ENCODE measurements at places on chromosomes 12 and 14.

DNA sequence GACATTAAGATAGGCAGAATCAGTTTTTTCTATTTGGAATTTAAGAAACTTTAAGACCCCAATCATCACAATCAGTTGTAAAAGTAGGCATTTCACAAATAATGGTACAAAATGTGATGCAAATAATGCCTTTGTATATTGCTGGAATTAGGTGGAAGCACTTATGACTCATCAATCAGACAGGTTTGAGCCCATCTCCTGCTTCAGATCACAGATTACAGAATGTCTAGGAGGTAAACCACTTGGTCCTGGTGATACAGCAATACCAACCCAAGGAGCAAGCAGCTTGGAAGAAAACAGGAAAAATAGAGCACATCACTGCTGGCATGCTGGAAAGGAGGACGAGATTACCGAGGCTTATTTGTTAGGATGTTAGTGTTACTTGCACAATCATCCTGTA lies 57.6 kb downstream of the C12orf56 start:
- DNase-seq, result no peak

DNA sequence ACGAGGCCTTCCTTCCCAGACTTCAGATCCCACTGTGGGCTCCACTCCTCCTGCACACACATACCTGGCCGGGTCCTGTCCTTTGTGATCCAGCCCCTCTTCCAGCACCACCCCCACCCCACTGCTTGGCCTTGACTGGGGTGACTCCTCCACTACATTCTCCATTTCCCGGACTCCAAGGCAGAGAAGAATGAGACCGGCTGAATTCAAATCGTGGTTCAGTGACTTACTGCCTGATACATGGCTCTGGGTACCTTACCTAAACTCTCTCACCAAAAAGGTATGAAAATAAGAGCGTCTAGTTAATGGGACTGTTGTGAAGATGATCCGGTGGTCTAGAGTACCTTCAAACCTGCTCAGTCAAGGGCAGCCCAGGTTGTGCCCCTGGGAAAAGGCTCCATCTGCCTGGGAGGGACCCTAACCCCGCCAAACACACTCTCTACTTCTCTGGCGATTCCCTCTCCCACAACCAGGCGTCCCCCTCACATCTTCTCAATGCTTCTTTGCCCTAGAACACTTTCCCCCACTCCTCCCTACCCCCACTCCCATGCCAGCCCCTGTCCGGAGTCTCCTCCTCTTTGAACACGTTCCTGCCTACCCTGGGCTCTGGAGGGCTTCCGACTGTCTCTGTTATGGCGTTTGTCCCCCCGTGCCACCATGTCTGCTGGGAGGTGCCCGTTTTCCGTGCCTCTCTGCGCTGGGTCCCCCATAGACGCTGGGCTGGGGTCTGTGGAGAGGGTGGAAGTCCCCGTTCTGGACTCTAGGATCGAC lies 1.5 kb upstream of the ZBTB42 start:
- DNase-seq, result no peak

GRCh38 chr14:42200957-42201356 lies 594.3 kb downstream of the LRFN5 start:
- no peak for DNase-seq

DNA sequence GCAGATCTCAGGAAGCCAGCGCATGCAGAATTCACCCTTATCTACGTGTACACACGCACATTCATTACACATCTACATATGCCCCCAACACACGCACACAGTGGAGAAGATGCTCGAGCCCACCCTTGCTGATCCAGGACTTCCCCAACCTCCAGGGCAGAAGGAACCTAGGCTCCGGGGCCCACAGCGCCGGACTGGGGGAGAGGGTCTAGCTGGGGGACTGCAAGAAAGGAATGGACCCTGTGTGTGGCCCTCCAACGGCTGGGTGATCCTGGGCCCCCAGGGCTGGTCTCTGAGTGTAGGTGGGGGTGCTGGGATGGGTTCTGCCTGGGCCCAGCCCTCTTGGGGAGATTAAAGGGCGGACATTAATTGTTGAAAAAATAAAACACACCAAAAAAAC lies 128.1 kb upstream of the C14orf180 start:
- no peak for DNase-seq

DNA sequence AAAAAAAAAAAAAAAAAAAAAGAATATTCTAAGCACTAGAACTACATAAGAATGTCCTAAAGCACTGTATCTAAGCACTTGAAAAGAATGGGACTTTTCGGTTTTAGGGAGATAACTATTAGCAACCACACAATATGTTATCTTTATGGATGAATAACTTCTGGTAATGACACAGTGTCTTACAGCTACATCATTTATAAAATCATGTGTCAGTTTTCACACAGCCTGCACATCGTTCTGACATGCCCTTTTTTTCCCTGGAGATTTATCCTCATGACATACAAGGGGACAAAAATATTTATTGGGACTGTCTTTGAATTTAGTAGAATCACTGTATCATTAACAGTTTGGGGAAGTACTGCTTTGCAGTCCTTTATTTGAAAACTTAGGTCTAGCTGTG lies 17.3 kb downstream of the TMEM19 start:
- no peak for DNase-seq

DNA sequence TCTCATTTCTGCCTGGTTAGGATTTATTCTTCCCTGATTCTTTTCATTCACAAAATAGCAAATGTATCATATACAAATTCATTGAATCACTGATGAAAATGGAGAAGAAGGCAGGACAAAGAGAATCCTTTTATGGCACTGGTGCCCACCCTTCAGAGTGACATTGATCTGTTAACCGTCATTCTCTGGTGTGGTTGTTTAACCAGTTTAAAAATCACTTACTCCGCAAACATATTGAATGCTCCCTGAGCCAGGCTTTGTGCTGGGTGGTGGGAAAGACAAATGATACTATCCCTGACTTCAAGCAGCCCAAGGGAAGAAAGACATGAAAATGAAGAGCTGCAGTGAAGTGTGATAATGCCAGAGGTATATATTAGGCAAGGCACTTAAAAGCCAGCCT lies 187.5 kb upstream of the SLC38A2 start:
- no peak for DNase-seq

DNA sequence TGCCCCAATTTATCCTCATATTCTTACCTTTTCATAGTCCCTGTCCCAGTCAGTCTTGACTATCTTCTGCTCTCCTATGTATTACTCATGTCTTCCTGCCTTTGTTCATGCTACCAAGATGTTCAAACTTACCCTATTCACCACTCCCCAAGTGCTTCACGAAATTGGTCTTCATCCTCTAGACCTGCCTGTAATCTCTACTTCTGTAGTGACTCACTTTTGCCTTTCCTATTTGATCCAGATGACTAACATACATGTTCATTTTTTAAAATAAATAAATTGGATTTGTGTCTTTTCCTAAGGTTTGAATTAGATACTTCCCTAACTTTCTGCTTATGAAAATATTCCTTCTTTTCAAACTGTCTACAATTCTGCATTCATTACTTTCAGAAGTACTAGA lies 107.7 kb upstream of the PPM1H start:
- no peak for DNase-seq

GRCh38 chr12:65895759-65896656 lies 71.7 kb downstream of the HMGA2 start:
- DNase-seq, result no peak

DNA sequence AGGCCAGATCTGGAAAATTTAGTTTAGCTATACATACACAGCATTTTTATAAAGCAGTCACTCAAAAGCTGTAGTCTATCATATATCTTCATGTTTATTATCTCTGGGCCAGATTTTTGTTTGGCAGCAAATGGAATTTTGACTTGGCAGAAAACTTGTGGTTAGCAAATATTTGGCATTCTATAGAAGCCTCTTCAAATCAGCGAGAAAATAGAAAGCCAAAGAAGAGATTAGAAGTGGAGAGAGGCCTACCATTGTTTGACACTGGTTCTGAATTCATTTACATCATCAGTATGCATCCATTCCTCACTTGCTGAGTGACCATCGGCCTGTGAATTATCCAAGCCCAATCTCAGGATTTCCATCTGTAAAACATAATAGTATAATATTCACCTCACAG lies 1077.6 kb downstream of the GALC start:
- DNase-seq, result no peak

GRCh38 chr14:99333841-99334635 lies 62.0 kb upstream of the BCL11B start:
- DNase-seq, result no peak

- DNase-seq, result no peak
Measured at GRCh38 chr12:46430340-46430948, 57.9 kb upstream of the SLC38A2 start.

- peak; percentile 3 for DNase-seq
Measured at GRCh38 chr14:104278214-104278534, 139.8 kb downstream of the KIF26A start.

DNA sequence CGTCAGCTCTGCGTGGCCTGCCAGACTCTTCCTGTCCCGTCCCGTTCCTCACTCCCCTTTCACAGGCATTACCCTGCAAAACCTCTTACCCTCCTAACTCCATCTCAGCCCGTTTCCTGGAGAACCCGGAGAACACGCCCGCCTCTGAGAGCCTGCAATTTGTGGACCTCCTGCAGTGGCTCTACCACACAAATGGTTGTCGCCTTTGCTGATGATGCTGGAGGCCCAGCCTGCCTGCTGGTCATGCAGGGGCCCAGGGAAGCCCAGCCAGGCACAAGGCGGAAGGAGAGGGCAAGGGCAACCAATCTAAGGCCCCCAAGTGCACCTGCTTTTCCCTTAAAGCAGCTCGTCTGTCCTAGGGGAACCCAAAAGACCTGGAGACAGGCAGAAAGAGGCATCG lies 22.5 kb downstream of the RFLNA start:
- DNase-seq, result no peak

- DNase-seq, result no peak
Measured at GRCh38 chr14:61698206-61698980, 3.1 kb downstream of the HIF1A start.

All from activated T-cell treated with anti-CD3 and anti-CD28 coated beads, Interleukin-2, amount 50 U/mL, for 1 hour (primary cell).